Daoy (cell line): ENCODE measurements at places on chromosomes 5 and 9. TPM values are rescaled to one million over a fixed set of nuclear protein-coding genes. Genes with fewer than 3 reads are reported as not detected.

HTR4 gene
- 0.18 TPM in 1 of 2 replicates, not detected in the other for total RNA-seq

OSMR gene
- 5.5 and 5.7 TPM in 2 replicates for total RNA-seq

SLCO6A1 gene
- 0.48 TPM in 1 of 2 replicates, not detected in the other for total RNA-seq

CD14 gene
- total RNA-seq: 0.11 TPM in 1 of 2 replicates, not detected in the other

DNA sequence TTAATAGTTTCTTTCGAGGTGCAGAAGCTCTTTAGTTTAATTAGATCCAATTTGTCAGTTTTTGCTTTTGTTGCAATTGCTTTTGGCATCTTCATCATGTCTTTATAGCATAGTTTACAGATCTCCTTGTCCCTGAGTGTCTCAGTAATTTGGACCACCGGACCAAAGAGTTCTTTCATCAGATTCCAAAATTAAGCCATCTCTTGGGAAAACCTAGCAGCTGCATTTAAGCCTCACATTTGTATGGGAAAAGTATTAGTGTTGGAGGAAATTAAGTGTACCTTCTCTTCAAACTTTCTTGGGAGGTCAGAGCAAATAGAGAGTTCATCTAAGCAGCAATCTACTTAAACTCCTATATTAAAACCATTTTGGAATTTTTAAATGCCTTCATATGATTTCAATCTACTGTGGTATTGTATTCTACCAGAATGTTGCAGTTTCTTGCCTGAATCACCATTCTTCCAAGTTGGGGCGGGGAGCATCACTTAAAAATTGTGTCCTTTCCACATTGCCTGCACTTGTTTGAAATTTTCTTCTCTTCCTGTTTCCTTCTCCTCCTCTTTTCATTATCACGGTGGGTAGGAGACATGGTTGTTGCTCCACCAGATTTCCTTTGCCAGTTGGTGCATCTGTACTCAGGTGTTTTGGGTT, 97.3 kb upstream of the DAB2 start:
- DNase-seq: no peak

- DNase-seq: no peak
Measured at GRCh38 chr5:79702606-79703380, 13.2 kb downstream of the CMYA5 start.

GRCh38 chr5:55305345-55305744, 2.1 kb downstream of the DHX29 start:
- no peak for DNase-seq

DNA sequence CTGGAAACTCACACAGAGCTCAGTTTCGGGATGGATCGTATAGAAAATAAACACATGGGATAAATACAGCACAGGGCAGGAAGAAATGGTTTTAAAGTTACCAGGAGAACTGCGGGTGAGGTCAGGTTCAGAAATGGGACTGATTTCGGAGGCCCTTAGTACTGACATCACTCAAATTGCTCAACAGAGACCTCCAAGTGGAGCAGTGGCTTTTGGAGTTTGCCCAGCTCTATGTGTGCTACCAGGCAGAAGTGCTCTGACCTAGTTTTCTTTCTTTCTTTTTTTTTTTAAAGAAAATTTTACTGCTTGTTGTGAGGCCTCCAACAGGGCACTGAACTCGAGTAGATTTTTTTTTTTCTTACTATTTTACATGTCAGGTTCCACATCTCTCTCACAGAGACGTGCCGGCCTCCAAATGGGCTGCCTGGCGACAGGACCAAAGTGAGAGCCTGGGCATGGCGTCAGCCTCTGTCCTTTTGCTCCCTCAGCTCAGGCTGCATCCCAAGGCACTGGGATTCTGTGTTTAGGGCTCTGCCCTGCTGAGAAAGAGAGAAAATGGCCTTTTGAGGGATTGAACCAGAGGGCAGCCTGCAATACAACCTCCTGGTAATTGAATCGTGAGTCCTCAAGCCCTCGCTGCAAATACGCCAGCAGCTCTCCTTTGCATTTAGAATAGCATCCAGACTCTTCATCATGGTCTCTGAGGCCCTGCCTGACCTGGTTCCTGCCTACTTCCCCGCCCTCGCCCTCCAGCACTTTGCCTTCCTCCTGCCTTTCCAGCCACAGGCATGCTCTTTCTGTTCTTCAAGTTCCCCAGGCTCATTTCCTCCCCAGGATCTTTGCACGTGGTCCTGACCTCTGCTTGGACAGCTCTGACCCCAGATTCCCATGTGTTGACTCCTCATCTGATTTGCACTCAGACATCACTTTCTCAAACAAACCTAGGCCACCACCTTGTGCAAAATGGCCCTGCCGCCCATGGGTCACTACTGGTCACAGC, 173.5 kb downstream of the FGF1 start:
- peak; percentile 54 for DNase-seq

- DNase-seq: no peak
Measured at GRCh38 chr9:122789256-122790046, 718 bp downstream of the OR5C1 start.

DNA sequence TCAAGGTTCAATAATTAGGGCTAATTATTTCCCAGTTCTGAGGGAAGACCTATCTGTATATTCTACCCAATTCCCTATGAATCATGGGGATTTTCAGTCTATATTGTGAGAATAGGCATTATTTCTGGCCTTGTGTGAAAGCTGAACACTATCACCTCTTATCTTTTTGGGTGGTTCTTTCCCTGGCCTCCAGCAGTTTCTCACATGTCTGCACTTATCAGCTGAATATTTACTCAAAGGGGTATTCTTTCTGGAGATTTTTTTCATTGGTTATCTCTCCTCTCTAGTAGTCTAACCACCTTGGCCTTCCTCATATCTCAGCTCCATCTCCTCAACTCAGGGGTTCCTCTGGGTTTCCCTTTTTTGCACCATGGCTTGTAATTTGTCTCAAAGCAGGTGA, 64.9 kb upstream of the LIFR start:
- no peak for DNase-seq

DNA sequence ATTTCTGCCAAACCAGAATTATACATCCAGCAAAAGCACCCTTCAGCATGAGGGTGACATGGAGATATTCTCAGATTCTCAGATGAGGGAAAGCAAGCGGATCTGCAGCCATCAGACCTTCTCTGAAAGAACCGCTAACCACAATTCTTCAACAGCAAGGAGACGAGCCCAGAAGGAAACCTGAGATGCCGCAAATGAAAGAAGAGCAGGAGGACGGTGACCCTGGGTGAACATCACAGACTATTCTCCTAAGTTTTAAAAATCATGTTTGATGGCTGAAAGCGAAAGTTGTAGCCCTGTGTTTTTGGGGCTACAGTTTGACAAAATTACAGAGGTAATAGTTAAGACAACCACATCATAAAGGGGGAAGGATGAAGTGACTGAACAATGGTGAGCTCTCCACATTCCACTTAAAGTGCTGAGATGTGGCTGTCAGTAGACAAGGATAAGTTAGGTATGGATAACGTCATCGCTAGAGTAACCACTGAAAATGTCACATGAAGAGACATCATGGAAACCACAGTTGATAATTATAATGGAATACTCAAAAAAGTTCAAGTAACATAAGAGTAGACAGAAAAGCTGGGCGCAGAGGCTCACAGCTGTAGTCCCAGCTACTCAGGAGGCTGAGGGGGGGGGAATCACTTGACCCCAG, 31.5 kb upstream of the NSMF start:
- DNase-seq: no peak

DNA sequence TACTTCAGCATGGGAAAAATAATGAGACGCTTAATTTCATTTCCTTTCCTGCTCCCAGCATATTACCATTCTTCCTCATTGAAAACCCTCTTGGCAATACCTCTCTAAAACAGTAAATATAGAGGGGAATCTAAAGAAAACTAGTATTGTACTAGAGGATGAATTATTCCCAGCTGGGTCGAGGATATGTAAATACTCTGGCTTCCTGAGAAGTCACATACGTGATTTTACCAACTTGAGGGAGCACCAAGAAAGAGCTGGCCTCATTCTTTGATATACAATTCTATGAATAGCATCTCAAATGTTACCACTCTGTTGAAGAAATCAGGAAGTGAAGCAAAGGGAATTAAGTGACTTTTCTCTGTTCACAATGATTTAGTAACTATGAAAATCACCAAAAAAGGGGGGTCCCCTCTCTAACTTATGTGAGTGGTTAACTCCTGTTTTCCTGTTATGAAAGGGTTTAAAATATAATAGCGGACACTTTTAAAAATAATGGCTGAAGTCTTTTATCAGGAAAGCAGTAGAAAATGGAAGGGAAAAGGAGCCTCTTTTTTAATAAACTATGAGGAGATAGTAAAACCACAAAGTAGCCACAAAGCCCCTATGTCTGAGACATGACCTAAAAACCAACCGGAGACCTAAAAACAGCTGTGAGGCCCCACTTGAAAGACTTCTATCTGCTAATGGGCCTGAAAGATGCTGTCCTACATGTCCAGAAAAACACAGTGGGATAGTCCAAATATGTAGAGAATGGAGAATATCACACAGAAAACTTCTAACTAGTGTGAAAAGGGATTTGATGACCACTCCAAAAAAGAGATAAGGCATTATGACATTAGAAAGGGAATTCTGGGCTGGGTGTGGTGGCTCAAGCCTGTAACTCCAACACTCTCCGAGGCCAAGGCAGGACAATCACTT, 42.6 kb downstream of the LPAR1 start:
- DNase-seq: no peak

DNA sequence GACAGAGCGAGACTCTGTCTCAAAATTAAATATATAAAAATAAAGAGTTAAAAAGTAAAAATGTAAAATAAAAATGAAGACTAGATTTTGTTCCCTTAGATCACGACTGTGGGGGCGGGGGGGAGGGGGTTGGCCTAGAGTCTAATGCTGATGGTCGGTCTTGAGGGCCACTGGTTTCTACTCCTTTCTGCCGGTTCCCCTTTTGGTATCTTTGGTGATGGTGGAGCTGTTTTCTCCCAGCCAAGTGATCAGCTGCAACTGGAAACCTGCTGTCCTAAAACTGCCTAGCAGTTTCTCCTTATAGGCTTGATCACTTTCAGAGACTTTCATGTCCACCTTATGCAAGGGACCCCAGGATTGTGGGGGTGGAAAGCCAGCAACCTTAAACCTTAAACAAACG, 1.1 kb downstream of the SRD5A1 start:
- DNase-seq: no peak

GRCh38 chr5:158977642-158978041, 122.1 kb downstream of the EBF1 start:
- peak; percentile 22 for DNase-seq

DNA sequence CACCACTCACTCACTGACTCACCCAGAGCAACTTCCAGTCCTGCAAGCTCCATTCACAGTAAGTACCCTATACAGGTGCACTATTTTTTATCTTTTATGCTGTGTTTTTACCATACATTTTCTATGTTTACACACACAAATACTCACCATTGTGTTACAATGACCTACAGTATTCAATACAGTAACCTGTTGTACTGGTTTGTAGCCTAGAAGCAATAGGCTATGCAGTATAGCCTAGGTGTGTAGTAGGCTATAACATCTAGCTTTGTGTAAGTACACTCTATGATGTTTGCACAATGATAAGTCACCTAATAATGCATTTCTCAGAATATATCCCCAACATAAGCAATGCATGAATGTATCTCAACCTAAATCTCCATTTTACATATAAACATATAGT, 541.1 kb downstream of the NR2F1-AS1 start:
- DNase-seq: no peak
